ENCODE measurements at places on chromosomes 3 and 15.

DNA sequence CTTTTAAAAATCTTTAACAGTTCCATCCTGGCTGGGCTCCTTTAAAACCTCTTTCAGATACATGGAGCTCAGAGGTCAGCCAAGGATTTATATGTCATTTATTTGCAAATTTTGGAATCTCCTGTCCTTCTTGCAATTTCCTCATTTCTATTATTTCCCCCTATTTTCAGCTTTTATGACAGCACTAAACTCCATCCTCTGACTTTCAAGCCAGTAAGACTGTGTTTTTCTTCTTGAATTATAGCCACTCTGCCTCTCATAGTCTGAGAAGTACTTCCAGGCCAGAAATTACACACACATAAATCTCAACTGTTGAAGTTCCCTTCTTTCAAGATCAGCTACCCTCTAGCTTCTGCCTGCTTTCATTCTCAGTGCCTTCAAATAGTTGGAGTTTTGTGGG is 73.2 kb downstream of the IQCH start:
- DNase-seq: no peak

DNA sequence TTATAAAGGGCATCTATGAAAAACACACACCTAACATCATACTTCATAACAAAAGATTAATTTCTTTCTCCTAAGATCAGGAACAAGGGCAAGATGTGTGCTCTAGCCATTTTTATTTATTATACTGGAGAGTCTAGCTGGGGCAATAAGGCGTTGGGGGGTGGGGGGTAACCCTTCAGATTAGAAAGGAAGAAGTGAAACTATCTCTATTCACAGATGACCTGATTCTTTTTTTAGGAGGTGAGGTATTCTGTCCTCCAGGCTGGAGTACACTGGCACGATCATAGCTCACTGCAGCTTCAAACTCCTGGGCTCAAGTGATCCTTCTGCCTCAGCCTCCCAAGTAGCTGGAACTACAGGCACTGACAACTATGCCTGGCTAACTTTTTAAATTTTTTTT is 89.5 kb upstream of the MANF start:
- DNase-seq: no peak

DNA sequence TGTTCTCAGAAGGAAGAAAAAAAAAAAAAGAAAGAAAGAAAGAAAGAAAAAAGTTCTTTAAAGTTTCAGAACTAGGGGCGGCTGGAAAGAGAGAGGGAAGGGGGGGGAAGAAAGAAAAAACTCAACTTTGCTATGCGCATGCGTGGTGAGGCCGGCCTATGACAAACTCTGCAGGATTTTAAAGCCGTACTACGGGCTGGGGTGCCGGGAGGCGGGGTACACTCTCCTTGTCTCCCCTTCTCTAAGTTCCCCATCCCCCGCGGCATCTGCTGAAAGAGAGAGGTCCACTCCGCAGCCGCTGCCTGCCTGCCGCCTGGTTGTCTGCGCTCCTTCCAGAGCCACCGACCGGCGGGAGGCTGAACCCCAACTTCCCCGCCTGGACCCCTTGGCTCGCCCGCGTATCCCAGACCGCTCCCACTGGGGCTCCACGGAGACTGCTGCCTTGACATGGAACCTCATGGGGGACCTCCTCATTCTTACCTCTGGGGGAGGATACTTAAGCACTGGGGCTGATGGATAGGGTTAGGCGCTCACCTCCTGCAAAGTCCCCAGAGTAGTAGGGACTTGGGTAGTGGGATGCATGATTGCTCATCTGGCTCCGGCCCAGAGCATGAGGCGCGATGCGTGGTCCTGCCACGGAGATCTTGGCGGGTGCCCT is 1.4 kb upstream of the WNT5A start:
- DNase-seq: peak; percentile 74

GRCh38 chr3:13662238-13662847 is 113.4 kb downstream of the FBLN2 start:
- no peak for DNase-seq

- no peak for DNase-seq
These were observed 871.0 kb downstream of the OTOL1 start for GRCh38 chr3:162367429-162368260.

- no peak for DNase-seq
These were observed 168.8 kb upstream of the CNTN4 start for GRCh38 chr3:1929788-1930414.

DNA sequence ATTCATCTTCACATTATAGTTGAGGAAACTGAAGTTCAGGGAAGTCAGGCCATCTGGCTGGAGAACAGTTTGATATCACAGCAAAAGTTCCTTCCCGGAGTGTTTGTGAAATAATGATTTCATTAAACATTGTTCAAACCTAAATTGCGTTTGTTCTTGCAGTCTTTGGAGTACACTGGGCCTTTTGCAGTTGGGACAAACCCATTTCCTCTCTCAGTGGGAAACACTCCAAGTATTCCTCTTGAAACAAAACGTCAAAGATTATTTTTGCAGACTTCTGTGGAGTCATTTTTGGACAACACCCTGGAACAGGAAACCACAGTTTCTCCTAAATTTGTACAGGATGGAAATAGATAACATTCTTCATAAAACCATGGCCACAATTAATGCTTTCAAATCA is 287.5 kb downstream of the PTPRG start:
- DNase-seq: no peak

- DNase-seq: no peak
These were observed 766 bp downstream of the FAM98B start for GRCh38 chr15:38454696-38455090.

DNA sequence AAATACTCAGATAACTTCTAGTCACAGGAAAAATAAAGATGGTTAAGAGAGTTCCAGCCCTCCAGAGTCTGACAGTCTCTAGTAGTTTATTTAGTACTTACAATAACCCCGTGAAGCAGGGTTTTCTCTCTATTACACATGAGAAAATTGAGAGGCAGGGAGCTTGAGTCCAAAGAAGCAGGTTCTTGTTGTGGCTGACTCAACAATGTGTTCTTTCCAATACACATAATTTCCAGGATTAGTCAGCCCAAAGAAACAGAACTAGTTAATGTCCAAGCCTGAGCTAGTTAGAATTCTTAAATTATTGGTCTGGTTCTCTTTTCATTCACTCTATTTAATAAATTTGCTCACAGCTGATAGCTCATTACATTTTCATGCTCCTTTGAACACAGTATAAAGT is 49.9 kb downstream of the ALDH1A2 start:
- DNase-seq: no peak

- DNase-seq: no peak
These were observed 12.6 kb upstream of the RTP3 start for GRCh38 chr3:46484911-46485778.

GRCh38 chr3:44495636-44496415 is 18.4 kb upstream of the ZNF445 start:
- DNase-seq: no peak

- no peak for DNase-seq
These were observed 23.0 kb upstream of the EPHB1 start for GRCh38 chr3:134772011-134772410.

DNA sequence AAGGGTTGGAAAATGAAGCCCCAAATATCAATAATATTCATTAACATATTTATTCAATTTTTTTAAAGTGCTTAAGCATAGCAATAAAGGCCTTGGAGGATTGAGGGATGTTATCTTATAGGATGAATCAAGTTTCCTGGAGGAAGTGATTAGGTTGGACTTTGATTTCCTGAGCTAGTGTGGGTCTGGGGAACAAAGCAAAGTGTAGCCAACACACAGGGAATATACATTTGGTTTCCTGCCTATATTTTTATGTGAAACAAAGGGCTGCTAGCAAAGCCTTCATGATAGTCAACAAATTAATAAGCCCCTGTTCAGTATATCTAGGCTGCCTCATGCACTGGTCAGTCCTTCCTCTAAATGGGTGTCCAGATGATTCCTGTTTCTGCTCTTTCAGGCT is 261.1 kb upstream of the IL12A start:
- no peak for DNase-seq

DNA sequence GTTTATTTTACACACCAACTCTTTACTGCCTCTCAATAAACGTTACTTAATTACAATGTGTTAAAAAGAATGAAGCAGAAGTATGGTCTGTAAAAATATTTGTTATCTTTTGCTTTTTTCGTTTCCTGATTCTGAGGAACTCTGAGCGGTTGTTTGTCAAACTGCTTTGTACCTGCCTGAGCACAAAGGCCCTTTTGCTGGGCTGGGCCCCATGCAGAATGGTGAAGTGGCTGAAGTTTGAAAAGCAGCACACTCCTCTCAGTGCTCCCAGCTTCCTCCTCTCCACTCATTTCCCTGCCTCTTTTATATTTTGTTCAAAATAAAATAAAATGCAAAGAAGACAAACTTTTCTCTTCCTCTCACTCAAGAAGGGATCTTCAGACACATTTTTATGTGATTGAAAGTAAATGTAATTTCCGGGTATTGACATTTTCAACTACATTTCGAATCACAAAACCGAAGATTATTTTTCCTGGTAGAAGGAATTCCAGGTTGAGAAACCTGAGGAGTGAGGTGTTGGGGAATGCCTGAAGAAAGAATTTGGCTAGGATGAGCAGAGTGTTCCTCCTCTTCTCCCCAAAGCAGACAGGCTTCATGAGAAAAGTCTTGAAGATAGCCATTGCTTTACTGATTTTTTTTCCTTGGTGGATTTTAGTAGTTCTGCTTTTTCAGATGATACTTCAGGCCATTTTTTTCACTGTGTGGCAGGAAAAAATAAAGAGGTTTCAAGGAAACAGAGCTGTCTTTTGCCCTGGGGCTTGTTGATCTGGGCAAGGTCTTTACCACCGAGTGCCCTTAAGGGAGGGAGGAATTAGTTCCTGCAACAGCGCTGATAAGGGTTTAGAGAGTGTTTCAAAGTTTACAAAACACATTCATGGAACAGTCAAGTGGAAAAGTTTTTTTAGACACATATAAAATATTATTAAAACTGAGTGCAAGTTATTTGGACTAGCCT is 229.8 kb downstream of the NFKBIZ start:
- no peak for DNase-seq

DNA sequence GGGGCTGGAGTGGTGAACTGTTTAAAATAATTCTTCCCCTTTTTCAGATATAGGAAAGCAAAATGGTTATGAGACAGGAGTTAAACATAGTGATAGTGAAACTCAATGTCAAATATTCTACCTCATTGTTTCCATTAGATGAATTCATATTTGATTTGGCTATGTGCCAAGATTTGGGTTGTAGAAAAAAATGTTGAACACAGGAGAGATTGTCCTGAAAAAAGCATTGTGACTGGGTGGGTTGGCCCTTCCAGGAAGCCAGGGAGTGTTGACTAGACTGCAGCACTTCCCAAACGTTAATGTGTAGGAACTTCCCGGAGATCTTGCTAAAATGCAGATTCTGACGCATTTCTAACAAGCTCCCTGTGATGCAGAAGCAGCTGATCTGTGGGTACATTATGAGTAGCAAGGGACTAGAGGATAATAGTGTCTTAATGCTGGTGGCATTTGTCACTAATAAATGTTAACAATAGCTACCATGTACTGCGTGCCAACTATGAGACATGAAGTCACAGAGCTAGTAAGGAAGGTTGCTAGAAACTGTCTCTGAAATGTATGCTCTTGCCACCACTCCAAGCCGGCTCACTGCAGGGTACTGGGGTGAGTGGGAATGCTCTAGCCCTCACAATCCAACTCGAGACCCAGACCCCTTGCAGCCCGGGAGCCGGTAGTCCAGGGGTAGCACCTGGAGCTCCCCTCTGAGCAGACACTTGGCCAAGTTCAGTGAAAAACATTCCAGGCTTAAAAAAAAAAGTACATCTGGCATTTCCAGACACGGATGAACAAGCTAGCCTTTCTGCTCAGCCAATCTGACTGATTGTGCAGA is 120.6 kb downstream of the CD47 start:
- DNase-seq: no peak

GRCh38 chr3:156390846-156391245 is 164.1 kb downstream of the SSR3 start:
- DNase-seq: no peak

GRCh38 chr15:75202251-75203016 is 752 bp downstream of the C15orf39 start:
- DNase-seq: peak; percentile 81

DNA sequence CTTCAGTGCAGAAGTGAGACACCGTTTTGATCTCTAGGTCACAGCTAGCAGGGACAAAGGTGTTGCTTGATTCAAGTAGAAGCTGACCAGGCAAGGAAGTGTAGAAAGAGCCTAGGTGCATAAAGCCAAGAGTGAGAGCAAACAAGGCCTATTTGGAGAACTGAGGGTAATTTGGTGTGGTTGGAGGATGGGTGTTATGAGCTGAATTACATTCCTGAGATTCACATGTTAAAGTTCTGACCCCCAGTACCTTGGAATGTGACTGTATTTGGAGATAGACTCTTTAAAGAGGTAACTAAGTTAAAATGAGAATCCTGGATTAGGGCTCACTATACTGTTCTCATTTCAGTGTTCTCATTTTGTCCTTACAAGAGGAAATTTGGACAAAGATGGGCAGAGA is 191.3 kb downstream of the ZMAT3 start:
- no peak for DNase-seq

DNA sequence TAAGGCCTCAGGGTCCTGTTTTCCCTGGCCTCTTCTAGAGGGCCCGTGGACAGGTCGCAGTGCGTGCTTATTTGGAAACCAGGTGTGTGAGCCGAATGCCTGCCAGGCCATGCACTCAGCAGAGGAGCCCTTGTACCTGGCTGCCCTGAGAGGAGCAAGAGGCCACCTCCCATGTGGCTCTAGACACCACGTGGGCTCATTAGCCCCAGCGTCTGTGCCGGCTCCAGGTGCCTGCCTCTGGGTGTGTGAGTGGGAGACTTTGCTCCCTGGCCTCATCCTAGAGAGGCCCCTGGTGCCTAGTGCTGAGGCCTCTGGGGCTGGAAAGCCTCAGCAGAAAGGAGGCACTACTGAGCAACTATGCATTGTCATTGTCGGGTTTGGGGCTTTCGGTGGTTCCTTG is 50.4 kb downstream of the KLF13 start:
- DNase-seq: no peak

DNA sequence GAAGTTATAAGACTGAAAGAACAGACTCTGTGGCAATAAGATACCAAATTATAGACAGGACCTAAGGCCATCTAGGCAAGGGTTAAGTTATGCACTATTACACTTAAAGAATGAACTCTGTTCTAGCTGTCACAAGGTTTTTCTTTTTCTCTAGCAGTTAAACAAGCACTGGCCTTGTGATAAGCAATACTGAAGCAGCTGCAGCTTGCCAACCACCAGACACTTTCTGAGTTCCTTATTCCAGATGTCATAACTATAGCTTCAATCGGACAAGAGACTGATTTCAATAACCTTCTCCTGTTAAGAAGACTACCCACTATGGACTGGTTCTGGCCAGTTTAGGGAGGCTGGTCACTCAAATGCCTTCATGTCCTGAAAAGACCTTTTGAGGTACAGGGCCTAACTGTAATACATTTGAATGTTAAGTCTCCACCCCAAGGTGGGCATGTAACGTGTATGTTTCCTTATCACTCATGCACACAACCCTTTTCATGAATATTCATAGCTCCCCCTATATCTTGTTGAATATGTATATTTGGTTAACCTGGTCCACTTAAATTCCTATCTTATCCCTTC is 85.8 kb downstream of the CFAP20DC start:
- DNase-seq: no peak

DNA sequence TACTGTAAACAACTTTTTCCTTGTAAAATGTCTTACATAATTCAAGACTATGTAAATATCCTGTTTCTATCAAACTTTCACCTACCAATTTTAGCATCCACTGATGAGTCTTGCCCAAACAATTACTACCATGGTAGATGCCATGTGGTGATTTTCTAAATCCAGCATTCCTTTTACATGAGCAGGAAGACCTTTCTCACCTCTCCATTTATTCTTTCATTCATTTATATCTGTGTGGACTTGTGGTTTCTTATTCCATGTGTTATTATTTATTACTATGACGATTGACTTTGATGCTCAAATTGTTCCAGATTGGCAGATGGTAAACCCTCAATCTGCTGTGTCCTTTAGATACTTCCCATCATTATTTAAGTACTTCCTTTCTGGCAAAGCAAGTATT is 62.4 kb downstream of the IFT57 start:
- DNase-seq: no peak

Measured in H54 (cell line).